Upper lobe of right lung (tissue), 1 donor: ENCODE measurements at places on chromosomes 7 and 10. TPM values are rescaled to one million over a fixed set of nuclear protein-coding genes. Genes with fewer than 3 reads are reported as not detected.

SSC4D gene
- total RNA-seq = 1.1 TPM

DNA sequence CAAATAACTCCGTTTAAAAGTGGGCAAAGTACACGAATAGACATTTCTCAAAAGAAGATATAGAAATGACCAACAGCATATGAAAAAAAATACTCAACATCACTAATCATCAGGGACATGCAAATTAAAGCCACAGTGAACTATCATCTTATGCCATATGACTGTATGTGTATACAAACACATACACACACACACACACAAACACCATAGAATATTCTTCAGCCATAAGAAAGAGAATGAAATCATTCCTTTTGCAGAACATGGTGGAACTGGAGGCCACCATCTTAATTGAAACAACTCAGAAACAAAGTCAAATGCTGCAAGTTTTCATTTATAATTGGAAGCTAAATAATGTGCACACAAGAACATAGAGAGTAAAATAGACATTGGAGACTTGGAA, 1019.4 kb downstream of the KCNMA1 start:
- no peak overlapping the region for H3K4me3 ChIP-seq
- DNase-seq = no peak
- H3K4me1 ChIP-seq = no peaks in the 10 kb centered on the region
- H3K27me3 ChIP-seq = no peaks in the 10 kb centered on the region

GRCh38 chr10:13795653-13796555, 209.1 kb downstream of the PRPF18 start:
- H3K36me3 ChIP-seq = no peaks in the 10 kb centered on the region
- no peak overlapping the region for H3K27ac ChIP-seq

GRCh38 chr7:91411060-91411459, 146.8 kb downstream of the FZD1 start:
- DNase-seq = no peak
- H3K27ac ChIP-seq = no peak overlapping the region
- no peaks in the 10 kb centered on the region for H3K36me3 ChIP-seq
- H3K27me3 ChIP-seq = no peaks in the 10 kb centered on the region
- no peaks in the 10 kb centered on the region for H3K4me1 ChIP-seq

GRCh38 chr10:132611986-132612385, 74.4 kb downstream of the INPP5A start:
- H3K4me3 ChIP-seq = no peak overlapping the region
- peaks cover 10% of the 10 kb centered on the region for H3K4me1 ChIP-seq
- H3K27me3 ChIP-seq = no peaks in the 10 kb centered on the region
- H3K36me3 ChIP-seq = no peaks in the 10 kb centered on the region

MAGI2 gene
- 12.8 TPM for total RNA-seq

NUTM2E gene
- total RNA-seq = not detected

DNA sequence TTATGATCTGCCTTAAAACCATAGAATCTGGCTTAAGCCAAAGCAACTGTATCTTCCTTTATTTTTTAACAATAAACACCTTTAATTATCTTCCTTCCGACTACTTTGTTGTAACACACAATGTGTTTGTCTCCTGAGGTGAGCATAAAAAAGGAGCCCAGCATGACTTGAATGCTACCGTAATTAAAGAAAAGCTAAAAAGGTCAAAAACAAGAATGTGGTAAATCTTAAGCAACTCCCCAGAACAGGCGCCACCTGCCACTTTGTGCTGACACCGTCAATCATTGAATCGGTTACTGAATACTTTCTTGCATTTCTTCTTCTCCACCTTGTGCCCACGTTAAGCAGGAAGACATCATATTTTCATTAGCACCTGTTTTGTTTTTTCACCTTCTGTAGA, 569.9 kb upstream of the C7orf33 start:
- no peaks in the 10 kb centered on the region for H3K4me1 ChIP-seq
- no peak overlapping the region for H3K4me3 ChIP-seq
- H3K27ac ChIP-seq = no peak overlapping the region
- H3K27me3 ChIP-seq = no peaks in the 10 kb centered on the region

DNA sequence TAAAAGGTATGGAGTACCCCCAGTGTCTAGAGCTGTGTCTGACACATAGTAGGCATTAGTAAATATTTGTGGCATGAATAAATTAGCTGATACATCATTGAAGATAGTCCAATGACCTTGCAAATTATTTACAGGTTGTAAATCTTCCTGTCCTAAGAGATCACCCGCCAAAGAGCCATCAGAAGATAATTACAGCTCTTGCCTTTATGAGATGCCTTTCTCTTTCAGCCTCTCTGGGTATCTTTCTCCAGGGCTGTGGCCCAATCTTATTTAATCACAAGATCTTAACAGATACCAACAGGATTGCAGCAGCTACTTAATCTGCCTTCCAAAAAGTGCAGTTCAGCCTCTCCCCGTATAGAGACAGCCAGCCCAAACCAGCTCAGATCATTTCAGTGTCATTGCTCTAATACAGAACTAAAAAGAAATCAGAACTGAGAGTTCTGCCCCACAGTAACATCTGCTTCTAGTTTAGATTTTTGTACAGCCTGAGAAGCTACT, 41.5 kb downstream of the MYOF start:
- no peaks in the 10 kb centered on the region for H3K36me3 ChIP-seq
- H3K4me3 ChIP-seq = no peak overlapping the region
- no peaks in the 10 kb centered on the region for H3K27me3 ChIP-seq
- peaks cover 88% of the 10 kb centered on the region for H3K4me1 ChIP-seq
- H3K27ac ChIP-seq = peak overlapping the region; percentile 95
- no peak for DNase-seq

MACC1 gene
- total RNA-seq = 22.1 TPM

TUBB8 gene
- 0.20 TPM for total RNA-seq

GRCh38 chr7:158421361-158421760, 166.3 kb downstream of the PTPRN2 start:
- H3K36me3 ChIP-seq = no peaks in the 10 kb centered on the region
- no peak for DNase-seq
- no peak overlapping the region for H3K4me3 ChIP-seq
- no peak overlapping the region for H3K27ac ChIP-seq

DNA sequence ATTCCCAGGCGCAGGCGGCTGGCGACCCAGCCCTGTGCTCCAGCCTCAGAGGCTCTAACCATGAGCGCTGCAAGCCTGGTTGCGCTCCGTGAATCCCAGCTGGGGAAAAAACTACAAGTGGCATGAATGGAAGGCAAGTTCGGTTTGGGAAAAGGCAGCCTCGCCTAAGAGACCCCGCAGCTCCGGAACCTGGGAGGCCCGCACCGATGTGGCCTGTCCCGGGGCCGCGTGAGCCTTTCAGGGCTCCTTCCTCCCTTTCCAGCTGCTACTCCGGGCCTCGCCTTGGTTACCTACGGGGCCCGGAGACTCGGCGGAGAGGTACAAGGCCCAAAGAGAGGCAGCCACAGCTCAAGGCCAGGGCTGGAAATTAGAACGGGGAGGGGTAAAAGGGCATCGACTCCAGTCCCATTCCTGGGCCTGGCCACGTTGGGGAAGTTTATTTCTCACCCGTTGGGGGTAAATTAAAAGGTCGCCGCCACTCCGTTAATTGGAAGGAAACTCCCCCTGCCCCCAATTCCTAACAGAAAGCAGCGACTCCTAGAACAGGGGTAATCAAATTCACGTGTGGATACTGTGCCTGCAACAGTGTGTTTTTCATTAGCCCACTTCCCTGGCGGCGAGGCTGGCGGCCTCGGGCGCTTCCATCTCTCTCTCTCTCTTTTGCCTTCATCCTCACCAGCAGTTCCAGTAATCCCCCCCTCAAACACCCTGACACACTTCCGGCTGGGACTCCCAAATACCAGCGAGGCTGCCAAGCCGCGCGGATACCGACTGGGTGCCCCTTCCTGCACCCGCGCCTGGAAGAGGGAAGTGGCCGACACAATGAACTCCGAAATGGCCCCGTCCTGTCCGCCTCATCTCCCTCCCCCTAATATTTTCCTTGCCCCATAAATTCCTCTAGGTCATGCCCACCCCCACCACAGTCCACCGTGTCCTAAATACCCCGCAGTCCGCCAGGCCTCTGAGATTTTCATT, 1.5 kb upstream of the HOXA9 start:
- peak; percentile 53 for DNase-seq
- H3K27ac ChIP-seq = no peak overlapping the region
- no peaks in the 10 kb centered on the region for H3K36me3 ChIP-seq
- H3K4me3 ChIP-seq = no peak overlapping the region
- peaks cover 24% of the 10 kb centered on the region for H3K4me1 ChIP-seq
- H3K27me3 ChIP-seq = peaks cover 99% of the 10 kb centered on the region

- H3K27me3 ChIP-seq = no peaks in the 10 kb centered on the region
- H3K4me1 ChIP-seq = peaks cover 11% of the 10 kb centered on the region
- H3K36me3 ChIP-seq = no peaks in the 10 kb centered on the region
These were observed 341.5 kb downstream of the ELMO1 start for GRCh38 chr7:37107047-37107750.

GRCh38 chr10:34003561-34003960, 669.1 kb upstream of the NRP1 start:
- no peaks in the 10 kb centered on the region for H3K4me1 ChIP-seq
- H3K27me3 ChIP-seq = no peaks in the 10 kb centered on the region
- DNase-seq = no peak
- no peak overlapping the region for H3K27ac ChIP-seq

DNA sequence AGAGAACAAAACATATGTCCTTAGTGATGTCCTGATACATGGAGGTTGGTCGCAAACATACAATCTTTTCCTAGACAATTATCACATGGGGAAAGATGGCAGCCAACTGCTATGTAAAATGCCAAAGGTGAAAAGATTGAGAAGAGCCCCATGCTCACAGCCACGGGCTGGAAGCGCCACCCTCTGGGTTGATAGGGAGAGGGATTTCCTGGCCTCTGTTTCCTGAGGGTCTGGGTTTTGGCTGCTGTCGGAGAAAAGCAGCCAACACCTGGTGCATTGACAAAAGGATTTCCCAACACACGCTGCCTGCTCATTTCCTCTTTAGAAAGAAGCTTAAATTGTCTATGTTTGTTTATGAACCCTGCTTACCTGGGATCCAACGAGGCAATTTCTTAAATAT, 43.8 kb downstream of the ITIH5 start:
- no peak for DNase-seq
- no peak overlapping the region for H3K27ac ChIP-seq
- H3K4me3 ChIP-seq = no peak overlapping the region
- H3K36me3 ChIP-seq = no peaks in the 10 kb centered on the region
- H3K27me3 ChIP-seq = no peaks in the 10 kb centered on the region
- peaks cover 7% of the 10 kb centered on the region for H3K4me1 ChIP-seq

DNA sequence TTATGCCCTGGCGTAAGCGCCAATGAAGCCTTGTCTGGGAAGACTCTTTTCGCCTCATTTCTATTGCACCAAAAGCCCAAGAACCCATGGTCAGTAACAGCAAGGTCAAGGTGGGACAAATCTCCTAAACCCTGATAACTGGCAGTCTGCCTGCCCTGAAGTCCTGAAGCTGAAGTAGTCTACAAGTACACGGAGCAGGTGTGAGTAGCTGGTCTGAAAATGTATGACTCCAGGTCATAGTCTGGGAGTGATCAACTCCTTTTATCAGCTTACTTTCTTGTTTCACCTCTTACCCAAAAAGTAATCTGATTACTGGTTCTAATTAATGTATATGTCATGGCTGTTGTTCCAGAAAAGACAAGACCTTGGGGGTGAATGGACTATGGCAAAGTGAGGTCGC, 107.3 kb upstream of the EFCAB10 start:
- peaks cover 4% of the 10 kb centered on the region for H3K4me1 ChIP-seq
- DNase-seq = no peak
- no peaks in the 10 kb centered on the region for H3K27me3 ChIP-seq
- H3K36me3 ChIP-seq = no peaks in the 10 kb centered on the region

LRRC18 gene
- total RNA-seq = 0.96 TPM

GRCh38 chr10:59124187-59124586, 52.3 kb upstream of the PHYHIPL start:
- no peaks in the 10 kb centered on the region for H3K27me3 ChIP-seq
- no peaks in the 10 kb centered on the region for H3K36me3 ChIP-seq
- H3K4me3 ChIP-seq = no peak overlapping the region
- DNase-seq = no peak
- H3K4me1 ChIP-seq = no peaks in the 10 kb centered on the region
- H3K27ac ChIP-seq = no peak overlapping the region

DNA sequence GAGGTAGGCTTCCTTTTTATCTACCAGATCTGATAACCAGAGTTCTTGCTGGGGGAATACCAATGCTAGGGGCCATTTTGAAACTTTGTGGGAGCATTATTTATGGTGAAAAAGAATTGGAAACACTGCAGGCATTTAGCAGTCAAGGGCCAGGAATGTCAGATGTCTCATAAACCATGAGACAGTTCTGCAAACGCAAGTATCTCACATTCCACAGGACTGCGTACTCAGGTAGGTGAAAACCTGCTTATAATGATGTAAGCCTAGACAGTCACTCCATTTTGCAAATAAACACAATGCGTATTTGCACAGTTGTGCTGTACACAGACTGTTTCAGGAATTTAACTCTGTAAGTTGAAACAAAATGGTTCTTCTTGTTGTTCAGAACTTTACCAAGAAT, 33.9 kb downstream of the ECHDC3 start:
- no peak overlapping the region for H3K27ac ChIP-seq
- H3K36me3 ChIP-seq = no peaks in the 10 kb centered on the region
- H3K4me1 ChIP-seq = no peaks in the 10 kb centered on the region
- no peak for DNase-seq
- H3K27me3 ChIP-seq = no peaks in the 10 kb centered on the region
- H3K4me3 ChIP-seq = no peak overlapping the region

DNA sequence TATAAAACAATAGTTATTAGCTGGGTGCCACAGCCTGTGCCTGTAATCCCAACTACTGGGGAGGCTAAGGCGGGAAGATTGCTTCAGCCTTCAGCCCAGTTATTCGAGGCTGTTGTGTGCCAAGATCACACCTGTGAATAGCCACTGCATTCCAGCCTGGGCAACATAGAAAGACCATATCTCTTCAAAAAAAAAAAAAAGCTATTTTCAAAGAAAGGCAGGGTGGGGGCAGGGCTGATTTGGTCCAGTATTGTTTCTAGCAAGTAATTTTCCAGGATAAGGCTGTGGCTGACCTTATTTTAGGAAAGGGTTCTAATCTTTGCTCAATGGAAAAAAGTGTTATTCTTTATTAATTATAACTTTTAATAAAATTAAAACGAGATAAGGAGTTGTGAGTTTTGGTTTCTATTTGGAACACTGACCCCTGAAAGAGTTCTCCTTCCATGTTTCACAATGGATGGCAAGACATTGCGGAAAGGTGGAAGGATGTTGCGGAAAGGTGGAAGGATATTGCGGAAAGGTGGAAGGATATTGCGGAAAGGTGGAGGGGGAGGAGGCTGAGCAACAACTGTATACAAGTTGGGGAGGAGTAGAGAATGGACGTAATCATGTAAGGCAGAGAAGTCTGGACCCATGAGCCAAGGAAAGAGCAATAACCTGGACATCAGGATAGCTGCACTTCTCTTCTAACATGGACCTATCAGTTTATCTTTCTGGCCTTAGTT, 1.5 kb upstream of the C1GALT1 start:
- H3K4me1 ChIP-seq = peaks cover 13% of the 10 kb centered on the region
- no peak for DNase-seq
- H3K27me3 ChIP-seq = no peaks in the 10 kb centered on the region
- peak overlapping the region; percentile 98 for H3K4me3 ChIP-seq
- H3K36me3 ChIP-seq = no peaks in the 10 kb centered on the region

DNA sequence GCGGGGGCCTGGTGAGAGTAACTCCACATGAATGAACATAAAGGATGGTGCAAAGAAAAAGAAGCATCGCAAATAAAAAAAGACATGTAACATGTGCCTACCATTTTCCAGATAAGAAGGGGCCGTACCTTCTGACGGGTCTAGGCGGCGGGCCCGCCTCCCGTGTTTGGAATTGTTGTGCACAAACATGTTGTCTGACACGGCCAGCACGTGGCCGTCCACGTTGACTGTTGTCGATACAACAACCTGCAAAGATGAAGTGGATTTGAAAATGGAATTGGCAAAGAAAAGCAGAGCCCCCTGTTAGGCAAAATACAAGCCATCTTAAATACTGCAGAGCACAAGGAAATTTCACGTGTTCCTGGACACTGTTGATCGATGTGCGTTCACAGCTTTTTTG, 90.7 kb downstream of the EBF3 start:
- H3K4me3 ChIP-seq = no peak overlapping the region
- no peaks in the 10 kb centered on the region for H3K4me1 ChIP-seq
- H3K27ac ChIP-seq = no peak overlapping the region
- no peaks in the 10 kb centered on the region for H3K27me3 ChIP-seq
